HCT116 (cell line): ENCODE measurements at places on chromosomes 11 and 22. TPM values are rescaled to one million over a fixed set of nuclear protein-coding genes. Genes with fewer than 3 reads are reported as not detected.
A peak's percentile ranks its signal among the peaks of the same experiment; 100 is the strongest.

GRCh38 chr11:118095493-118095892 lies 8.7 kb upstream of the SMIM35 start:
- DNase-seq = no peak

- DNase-seq = no peak
Observed at GRCh38 chr11:9038541-9038940, 34.7 kb upstream of the NRIP3 start.

GRCh38 chr11:133249065-133249464 lies 283.2 kb downstream of the OPCML start:
- DNase-seq = no peak

DNA sequence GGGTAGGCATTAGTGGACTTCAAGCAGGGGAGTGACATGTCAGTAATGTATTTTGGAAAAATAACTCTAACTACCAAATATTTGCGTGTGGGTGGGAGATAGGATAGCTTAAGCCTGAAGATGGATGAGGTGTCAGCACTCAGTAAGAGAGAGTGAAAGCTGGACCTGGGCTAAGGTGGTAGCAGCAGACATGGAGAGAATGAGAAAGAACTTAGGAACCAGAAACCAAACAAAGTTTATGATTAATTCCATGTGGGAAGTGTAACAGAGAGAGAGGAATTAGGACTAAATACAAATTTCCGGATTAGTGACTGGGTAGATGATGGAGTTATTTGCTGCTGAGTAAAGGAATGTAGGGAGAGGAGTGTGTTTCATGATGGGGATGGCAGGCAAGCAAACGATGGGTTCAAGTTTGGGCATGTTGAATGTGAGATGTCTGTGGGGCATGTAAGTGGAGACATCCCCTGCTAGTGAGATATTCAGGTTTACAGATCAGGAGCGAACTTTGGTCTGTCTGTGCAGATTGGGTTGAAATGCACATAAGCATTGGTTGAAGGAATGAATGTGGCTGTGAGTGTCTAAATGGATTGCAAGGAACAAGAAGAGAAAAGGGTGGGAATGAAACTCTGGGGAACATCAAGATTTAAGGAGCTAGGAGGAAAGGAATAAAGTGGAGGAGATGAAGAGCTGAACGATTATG lies 185.6 kb upstream of the MTMR2 start:
- no peak for DNase-seq

DNA sequence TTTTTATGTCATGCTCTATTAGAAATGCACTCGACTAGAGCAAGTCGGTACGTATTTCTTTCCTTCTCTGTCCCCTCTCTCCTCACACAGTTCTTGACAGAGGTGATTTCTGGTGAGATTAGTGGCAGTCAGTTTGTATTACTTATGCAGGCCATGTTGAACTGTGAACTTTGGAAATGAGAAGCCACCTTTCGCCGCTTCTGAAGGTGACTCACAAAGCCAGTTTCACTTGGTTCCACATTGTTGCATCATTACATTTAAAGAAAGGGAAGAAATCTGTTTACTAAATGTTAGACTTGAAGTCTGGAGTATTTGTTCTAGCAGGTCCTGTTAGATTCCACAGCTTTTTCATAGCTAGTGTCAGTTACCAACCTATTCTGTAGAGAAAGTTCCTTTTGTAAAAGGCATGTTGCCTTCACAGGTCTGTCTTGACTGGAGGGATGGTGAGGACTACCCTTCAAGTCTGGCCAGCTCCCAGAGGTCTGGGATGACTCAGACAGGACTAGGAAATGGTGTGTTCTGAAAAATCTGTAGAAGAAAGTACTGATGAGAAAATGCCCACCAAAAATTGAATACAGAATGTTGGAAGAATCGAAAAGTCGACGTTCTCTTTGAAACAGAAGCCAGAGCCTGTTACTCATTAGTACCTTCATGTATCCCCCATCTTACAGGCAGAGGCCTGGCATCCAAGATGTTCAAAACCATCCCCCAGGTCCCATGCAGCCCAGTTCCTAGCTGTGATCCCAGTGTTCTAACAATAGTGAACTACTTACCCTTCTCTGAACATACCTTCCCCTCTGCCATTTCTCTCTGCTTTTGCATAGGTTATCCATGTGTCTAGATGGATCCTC lies 181.4 kb downstream of the DBX1 start:
- DNase-seq = peak; percentile 65

DNA sequence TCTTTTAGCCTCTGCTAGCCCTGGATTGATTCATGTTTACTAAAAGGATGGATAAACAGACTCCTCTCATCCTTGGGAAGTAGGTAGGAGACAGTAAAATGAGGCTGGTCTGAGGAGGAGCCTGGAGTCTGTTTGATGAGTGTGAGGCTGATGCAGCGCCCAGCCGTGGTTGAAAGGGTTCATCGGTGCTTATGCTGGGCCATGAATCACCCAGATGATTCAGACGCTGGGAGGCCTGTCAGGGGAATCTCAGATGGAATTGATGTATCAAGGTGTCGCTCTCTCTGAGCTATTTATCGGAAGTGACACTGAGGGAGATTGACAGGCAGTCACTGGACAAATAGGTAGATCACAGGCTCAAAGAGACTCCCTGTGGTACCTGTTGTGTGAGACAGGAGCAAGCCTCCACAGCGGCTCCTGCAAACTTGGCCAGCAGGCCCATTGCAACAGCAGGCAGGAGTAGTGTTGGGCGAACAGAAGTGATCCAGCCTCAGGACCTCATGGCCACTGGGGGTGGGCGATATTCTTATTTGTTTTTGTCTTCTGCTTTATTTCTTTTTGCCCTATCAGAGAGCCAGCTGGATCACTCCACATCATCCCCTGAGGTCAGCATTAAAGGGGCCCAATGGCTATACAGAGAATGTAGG lies 109.9 kb upstream of the CADM1 start:
- DNase-seq = no peak

GRCh38 chr11:132358573-132358953 lies 988.1 kb downstream of the NTM start:
- DNase-seq = no peak

DNA sequence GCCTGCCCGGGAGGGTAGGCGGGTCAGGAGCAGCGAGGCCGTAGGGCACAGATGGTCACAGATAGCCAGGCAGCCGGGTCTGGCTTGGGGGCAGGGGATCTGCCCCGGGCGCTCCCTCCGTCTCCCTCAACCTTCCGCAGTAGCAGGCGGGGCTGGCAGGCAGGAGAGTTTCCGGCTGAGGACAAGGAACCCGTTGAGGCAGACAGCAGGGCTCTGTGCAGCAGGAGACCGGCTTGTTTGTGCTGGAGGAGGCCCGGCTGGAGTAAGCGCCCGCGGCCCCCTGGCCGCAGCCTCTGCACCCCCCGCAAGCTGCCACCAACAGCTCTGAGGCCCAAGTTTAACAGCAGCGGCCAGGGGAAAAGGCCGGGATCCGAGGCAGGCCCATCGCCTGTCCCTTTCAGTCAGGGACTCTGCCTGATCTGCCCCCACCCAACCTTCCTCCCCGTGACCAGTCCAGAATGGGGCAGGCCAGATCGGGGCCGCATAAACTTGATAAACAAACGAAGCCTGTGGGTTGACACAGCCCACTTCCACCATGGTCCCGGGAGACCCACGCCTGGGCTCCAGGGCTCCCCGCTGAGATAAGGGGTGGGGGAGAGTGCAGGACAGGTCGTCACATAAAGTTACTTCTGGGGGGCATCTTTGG lies 13.6 kb downstream of the SCARF2 start:
- no peak for DNase-seq

- no peak for DNase-seq
Observed at GRCh38 chr11:45472716-45473317, 186.7 kb upstream of the SYT13 start.

DNA sequence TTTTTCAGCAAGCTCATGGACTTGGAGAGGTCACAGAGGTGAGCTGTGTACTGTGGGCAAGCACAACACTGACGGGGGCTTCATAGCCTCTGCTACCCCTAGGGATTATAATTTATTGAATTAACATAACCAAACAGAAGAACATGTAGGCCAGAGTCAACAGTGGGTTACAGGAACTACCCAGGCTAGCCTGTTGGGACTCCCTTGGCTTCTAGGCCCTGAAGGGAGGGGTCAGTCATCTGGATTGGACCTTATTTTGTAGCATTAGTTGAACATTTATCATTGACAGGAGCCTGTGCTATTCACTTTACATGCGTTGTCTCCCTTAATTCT lies 56.9 kb downstream of the KREMEN1 start:
- no peak for DNase-seq

DNA sequence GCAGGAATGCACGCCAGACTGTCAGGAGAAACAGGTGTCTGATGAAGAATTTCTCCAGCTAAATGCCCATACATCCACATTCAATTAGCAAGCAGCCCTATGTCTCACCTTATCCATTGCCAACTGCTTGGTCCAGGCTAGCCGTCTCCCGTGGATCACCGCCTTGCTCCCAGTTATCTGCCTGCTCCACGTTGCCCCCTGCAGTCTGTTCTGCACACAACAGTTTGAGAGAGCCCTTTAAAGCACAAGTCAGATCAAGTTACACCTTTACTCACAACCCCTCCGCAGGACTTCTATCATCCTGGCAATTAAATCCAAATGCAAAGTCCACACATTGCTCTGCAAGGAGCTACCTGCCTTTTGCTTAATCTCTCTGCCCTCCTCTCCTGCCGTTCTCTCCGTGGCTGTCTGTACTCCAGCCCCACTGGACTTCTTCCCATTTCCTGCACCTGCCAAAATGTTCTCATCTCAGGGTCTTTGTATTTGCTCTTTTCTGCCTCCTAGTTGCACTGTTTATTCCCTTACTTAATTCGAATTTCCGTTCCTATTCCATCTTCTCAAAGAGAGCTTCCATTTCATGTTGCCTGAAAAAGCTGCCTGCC lies 185.3 kb upstream of the LARGE1 start:
- DNase-seq = no peak

- no peak for DNase-seq
Observed at GRCh38 chr11:117011541-117011898, 86.7 kb downstream of the SIK3 start.

DNA sequence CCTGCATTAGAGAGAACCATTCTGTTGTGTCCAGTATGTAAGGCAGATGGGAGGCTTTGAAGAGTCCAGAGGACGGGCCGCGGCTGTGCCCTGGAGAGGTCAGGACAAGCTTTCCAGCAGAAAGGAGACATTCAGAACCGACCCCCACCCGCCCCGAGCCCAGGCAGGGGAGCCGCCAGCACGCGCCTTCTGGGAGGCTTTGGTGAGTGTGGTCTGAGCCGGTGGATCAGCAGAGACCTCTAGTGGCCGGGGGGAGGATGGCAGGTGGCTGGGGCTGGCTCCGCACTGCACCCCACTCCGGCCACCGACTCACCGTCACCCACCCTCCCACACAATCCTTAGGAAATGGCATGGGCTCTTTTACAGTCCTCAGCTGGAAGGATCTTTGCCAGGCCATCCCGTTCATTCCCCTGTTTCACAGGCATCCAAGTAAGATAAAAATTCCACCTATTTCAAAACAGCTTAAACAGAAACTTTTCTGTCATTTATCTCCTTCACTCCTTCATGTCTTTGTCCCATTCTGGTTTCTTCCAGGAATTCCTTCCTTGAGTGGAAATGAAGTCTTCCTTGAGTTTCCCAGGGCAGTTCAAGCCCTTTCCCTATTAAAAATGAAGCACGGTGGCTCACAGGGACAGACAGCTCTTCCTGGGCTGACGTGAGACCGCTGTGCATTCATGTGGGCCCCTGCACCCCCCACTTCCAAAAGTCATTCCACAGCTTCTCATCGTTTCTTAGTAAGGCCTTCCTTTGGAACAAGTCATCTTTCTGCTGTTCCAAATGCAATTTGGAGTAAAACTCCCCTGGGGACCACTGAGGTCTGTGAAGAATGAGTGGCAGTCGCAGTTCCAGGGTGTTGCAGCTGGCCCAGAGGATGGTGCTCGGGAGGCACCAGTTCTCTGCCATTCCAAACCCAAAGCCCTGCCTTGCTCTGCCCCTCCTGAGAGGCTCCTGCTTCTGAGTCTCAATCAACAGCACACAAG lies 91.0 kb downstream of the FEZ1 start:
- peak; percentile 21 for DNase-seq

The CAT gene
- total RNA-seq = 50.9 TPM

The KCNQ1OT1 gene
- total RNA-seq = 1.1 TPM

The OAF gene
- 32.3 TPM for total RNA-seq

The JHY gene
- total RNA-seq = 4.8 TPM

The HBB gene
- not detected for total RNA-seq

The GLYATL1B gene
- not detected for total RNA-seq

The DGAT2 gene
- 2.4 TPM for total RNA-seq

The TP53I11 gene
- 46.9 TPM for total RNA-seq

The MRGPRX3 gene
- total RNA-seq = not detected

The ALG9 gene
- total RNA-seq = 23.7 TPM
